ENCODE measurements at places on chromosomes 16 and 17.

- no peak overlapping the region for H3K4me3 ChIP-seq
- no peak overlapping the region for H3K27ac ChIP-seq
- no peaks in the 10 kb centered on the region for H3K4me1 ChIP-seq
These were observed 78.0 kb upstream of the GAS7 start for GRCh38 chr17:10276436-10276835.

DNA sequence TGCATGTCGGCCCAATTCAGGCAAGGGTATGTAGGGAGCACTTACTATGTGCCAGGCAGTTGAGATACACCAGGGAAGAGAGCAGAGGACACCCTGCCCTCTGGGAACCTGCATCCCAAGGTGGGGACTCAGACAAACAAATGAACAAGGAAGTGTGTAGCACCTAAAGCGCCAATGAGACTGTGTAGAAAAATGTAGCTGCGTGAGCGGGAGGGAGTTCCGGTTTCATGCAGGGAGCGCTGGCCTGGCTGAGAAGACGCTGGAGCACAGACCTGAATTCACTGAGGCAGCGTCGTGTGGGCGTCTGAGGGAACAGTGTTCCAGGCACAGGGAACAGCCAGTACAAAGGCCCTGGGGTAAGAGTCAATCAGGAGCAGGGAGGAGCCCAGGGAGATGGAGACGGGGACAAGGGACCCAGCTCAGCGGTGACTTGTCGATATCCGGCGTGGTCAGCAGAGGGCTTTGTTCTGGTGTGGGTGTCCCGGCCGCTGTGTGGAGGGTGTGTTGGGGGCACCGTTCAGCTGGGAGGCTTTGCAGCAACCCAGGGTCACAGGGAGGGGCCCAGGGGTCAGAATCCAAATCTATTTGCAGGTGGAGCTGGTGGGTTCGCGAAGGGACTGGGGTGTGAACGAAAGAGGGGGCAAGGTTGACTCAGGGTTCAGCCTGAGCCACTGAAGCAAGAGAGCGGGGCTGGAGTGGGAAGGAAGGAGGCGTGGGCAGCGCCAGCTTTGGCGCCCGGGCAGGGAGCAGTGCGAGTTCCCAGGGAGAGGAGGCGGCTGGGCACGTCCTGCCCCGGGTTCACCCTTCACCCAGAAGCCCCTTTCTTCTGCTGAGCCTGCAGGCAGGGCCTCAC is 17.8 kb upstream of the OSGIN1 start:
- no peak overlapping the region for H3K27ac ChIP-seq
- no peak overlapping the region for H3K4me3 ChIP-seq
- no peaks in the 10 kb centered on the region for H3K27me3 ChIP-seq
- DNase-seq, result no peak
- H3K4me1 ChIP-seq, result no peaks in the 10 kb centered on the region

- peaks cover 62% of the 10 kb centered on the region for H3K36me3 ChIP-seq
- no peaks in the 10 kb centered on the region for H3K4me1 ChIP-seq
- DNase-seq, result no peak
- no peak overlapping the region for H3K27ac ChIP-seq
These were observed 18.4 kb downstream of the MAP2K3 start for GRCh38 chr17:21302711-21303425.

DNA sequence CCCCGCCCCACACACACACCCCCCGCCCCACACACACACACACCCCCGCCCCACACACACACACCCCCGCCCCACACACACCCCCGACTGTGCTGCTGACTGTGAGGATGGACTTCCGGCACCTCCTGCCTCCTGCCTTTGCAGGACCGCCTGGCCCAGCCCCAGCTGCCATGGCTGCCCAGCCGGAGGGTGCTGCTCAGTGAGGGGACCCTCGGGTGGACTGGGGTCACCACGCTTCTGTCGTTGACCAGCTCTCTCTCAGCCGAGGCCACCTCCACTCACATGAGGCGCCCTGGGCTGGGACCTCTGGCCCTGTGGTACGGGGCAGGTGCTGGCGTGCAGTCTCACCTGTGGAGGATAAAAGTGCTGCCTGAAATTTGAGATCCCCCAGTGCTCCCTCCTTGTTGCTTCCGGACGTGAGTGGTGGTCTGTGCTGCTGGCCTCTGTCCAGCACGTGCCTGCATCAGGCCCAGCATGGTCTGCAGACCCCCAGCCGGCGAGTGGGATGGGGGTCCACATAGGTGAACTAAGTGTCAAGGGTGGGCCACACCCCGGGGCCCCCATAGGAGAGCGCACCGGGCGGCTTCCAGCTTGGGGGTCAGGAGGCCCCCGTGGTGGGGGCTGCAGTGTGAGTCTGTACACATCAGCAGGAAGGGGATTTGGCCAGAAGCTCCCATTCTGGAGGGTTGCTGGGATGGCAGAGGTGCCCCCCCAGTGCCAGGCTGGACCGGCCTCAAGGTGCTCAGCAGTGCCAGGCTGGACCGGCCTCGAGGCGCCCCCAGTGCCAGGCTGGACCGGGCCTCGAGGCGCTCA is 11.2 kb downstream of the METRNL start:
- no peak overlapping the region for H3K4me3 ChIP-seq
- no peak overlapping the region for H3K27ac ChIP-seq
- DNase-seq, result no peak
- H3K4me1 ChIP-seq, result no peaks in the 10 kb centered on the region
- no peaks in the 10 kb centered on the region for H3K27me3 ChIP-seq
- H3K36me3 ChIP-seq, result peaks cover 3% of the 10 kb centered on the region

GRCh38 chr17:5203908-5204294 is 12.2 kb upstream of the ZNF594 start:
- H3K4me3 ChIP-seq, result no peak overlapping the region
- H3K36me3 ChIP-seq, result no peaks in the 10 kb centered on the region
- DNase-seq, result no peak
- no peaks in the 10 kb centered on the region for H3K27me3 ChIP-seq

DNA sequence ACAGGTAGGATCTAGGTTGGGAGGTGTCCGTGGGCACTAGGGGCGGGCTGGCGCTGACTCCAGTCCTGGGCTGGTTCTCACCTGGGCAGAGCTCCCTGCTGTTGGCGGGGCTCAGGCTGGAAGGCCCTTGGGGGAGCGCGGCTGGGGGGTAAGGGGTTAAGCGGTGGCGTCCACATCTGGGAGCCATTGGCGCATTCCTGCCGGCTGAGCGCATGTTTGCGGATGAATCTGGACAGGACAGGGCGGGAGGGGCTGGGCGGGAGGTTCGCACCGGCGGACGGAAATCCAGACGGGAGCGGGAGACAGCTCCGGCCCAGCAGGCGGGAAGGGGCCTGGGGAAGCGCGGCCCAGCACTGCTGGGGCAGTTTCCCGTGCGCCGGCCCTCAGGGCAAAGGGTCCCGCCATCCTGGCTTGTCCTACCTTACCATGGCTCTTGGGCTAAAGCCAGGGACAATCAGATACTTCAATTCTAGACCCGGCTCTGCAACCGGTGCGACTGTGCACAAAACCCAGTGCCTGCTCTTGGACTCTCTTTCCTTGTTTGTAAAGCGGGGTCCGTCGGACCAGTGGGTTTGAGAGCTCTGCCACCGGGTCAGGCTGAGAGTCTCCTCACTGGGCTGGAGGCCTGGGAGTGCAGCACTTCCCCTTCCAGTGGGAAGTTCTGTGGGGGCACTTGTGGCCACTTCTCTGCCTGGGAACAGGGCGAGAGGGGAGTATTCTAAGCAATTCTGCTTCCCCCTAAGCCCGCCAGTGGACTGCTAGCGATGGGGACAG is 7.8 kb downstream of the RARA start:
- H3K36me3 ChIP-seq, result no peaks in the 10 kb centered on the region
- DNase-seq, result no peak
- no peak overlapping the region for H3K27ac ChIP-seq
- peaks cover 58% of the 10 kb centered on the region for H3K4me1 ChIP-seq
- no peaks in the 10 kb centered on the region for H3K27me3 ChIP-seq

GRCh38 chr17:45130681-45131615 is 1.4 kb downstream of the PLCD3 start:
- H3K27ac ChIP-seq, result no peak overlapping the region
- no peaks in the 10 kb centered on the region for H3K27me3 ChIP-seq
- DNase-seq, result no peak
- H3K4me1 ChIP-seq, result peaks cover 9% of the 10 kb centered on the region
- no peaks in the 10 kb centered on the region for H3K36me3 ChIP-seq

DNA sequence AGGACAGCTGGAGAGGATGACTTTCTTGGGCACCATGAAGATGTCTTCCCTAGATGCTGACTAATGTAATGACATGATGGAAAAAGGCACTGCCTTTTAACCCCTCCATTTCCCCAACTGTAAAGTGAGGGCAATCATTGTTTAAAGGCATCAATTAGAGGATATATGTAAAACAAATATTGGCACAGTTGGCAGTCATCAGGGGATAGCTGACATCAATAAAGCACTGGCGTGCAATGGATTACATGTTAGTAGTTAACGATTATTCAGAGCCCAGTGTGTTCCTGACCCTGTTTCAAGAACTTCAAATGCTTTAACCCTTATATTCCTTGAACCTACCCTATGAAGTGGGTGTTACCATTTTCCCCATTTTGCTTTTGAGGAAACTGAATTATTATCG is 100.7 kb downstream of the TMEM114 start:
- H3K4me3 ChIP-seq, result no peak overlapping the region
- H3K4me1 ChIP-seq, result no peaks in the 10 kb centered on the region
- DNase-seq, result no peak
- H3K36me3 ChIP-seq, result no peaks in the 10 kb centered on the region
- H3K27ac ChIP-seq, result no peak overlapping the region
- no peaks in the 10 kb centered on the region for H3K27me3 ChIP-seq

- DNase-seq, result no peak
- peaks cover 8% of the 10 kb centered on the region for H3K4me1 ChIP-seq
- peaks cover 28% of the 10 kb centered on the region for H3K27me3 ChIP-seq
- H3K27ac ChIP-seq, result no peak within 1 kb of the TSS
- no peak within 1 kb of the TSS for H3K4me3 ChIP-seq
These were observed at the start of gene FOXL1 for GRCh38 chr16:86578061-86578599. FOXL1 (plus strand) TSS chr16:86578549; CDS start chr16:86578724, 175 bp downstream.

DNA sequence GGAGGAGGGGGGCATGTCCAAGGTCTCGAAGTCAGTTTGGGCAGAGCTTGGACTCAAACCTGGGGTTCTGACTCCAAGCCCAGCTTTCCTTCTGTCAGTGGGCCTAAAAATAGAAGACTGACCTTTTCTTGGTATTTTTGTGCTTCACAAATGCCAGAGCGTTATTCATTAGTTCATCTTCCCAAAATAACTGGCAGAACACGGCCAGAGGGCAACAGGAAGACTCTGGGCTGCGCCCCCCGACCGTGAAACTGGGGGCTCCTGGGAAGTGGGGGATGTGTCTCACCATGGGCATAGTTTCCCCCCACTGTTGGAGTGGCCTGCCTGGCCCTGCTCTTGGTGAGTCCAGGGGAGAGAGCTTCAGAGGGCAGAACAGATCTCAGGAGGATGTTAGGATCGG is 94.0 kb downstream of the SOCS1 start:
- no peak overlapping the region for H3K4me3 ChIP-seq
- no peaks in the 10 kb centered on the region for H3K4me1 ChIP-seq
- no peaks in the 10 kb centered on the region for H3K27me3 ChIP-seq

- no peak overlapping the region for H3K27ac ChIP-seq
- no peaks in the 10 kb centered on the region for H3K4me1 ChIP-seq
- no peaks in the 10 kb centered on the region for H3K27me3 ChIP-seq
- H3K36me3 ChIP-seq, result no peaks in the 10 kb centered on the region
These were observed 5.7 kb upstream of the LPO start for GRCh38 chr17:58232707-58233156.

GRCh38 chr17:38585056-38585917 is 20.5 kb downstream of the SRCIN1 start:
- no peak overlapping the region for H3K27ac ChIP-seq
- no peaks in the 10 kb centered on the region for H3K36me3 ChIP-seq
- H3K27me3 ChIP-seq, result peaks cover 50% of the 10 kb centered on the region

DNA sequence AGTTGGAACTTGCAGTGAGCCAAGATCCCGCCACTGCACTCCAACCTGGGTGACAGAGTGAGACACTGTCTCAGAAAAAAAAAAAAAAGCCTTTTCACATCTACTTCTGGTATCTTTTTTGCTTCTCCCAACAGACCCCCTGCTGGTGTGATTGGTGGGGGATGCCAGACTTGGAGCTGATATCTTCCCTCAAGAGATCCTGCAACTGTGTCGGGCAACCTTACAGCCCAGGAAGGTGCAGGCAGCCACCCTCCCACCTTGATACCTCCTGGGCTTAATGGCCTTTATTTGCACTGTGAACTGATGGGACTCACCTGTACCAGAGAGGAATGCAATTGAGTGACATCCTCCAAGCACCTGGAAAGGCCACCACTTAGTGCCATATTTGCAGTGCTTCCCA is 142.3 kb downstream of the RGS9 start:
- no peaks in the 10 kb centered on the region for H3K36me3 ChIP-seq
- H3K27ac ChIP-seq, result no peak overlapping the region
- no peak overlapping the region for H3K4me3 ChIP-seq
- H3K4me1 ChIP-seq, result no peaks in the 10 kb centered on the region

DNA sequence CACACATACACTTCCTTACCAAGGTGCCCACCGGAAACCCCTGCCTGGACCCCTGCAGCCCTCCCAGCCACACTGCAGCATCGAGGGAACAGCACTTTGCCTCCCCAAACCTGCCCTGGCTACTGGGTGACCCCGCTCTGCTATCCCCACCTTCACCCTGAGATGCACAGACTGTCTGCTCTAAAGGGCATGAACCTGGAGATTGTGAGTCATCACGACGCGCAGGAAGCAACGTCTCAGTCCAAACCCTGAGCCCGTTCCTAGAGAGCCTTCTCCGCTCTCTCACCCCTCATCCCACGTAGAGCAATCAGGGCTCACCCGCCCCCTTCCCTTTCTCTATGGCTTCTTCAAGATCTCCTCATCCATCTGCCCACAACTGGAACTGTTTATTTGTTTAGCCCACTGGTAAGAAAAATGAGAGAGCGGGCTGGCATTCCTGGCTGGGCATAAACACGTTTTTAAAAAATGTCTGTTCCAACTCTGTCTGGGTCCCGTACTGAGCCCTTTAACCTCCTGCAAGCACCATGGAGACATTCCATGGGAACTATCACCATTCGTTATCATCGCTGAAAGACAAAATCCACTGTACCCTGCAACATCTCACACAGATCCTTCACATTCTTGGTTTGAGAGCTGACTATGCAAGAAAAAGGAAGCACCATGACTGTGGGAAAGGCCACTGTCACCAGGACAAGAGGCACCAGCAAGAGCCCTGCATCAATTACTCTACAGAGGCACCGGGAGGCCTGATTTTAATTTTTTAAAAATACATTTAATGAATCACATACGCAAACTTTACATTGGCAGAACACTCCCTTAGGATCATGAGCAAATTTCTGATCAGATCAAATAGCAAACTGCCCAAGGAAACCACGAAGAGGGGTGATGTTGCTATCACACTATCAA is 28.2 kb downstream of the ZFHX3 start:
- H3K36me3 ChIP-seq, result no peaks in the 10 kb centered on the region
- no peaks in the 10 kb centered on the region for H3K4me1 ChIP-seq
- no peak overlapping the region for H3K4me3 ChIP-seq
- DNase-seq, result no peak
- H3K27ac ChIP-seq, result no peak overlapping the region
- no peaks in the 10 kb centered on the region for H3K27me3 ChIP-seq

All from effector memory CD4-positive, alpha-beta T cell (primary cell).